ENCODE measurements at places on chromosomes 2 and 18. TPM values are rescaled to one million over a fixed set of nuclear protein-coding genes. Genes with fewer than 3 reads are reported as not detected.
A peak's percentile ranks its signal among the peaks of the same experiment; 100 is the strongest.

Gene ANKRD23
- 11.4 TPM for total RNA-seq

Gene CXCR2
- total RNA-seq, result 3.0 TPM

DNA sequence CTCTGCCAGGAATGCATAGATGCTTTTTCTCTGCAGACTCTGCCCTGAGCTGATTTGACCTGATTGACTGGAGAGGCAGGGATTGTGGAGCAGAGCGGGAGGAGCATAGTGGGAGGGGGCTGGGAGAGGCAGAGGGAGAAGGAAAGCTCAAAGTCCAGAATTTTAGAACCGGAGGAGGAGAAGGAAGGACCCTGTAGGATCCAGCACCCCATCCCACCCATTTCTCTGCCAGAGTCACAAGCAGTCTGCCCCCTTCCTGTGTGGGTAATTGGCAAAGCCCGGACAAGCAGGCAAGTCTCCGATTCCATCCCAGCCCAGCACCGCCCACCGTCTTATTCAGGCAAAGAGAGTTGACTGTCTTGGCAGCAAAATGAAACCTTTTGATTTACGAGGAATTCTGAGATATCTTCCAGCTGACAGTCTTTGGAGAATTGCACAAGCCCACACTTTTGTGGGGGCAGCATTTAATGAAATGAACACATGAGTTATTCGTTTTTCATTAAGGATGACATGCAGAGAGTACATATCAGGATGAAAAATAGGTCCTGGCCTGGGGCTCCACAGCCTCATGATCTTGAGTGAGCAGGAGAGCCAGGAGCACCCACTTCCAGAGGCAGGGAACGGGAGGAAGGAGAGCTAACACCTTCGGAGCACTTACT, 103.1 kb downstream of the MCFD2 start:
- peak; percentile 36 for DNase-seq

GRCh38 chr2:21231985-21232384, 108.2 kb downstream of the TDRD15 start:
- DNase-seq, result no peak

GRCh38 chr18:43622024-43622423, 344.7 kb upstream of the SYT4 start:
- DNase-seq, result no peak

DNA sequence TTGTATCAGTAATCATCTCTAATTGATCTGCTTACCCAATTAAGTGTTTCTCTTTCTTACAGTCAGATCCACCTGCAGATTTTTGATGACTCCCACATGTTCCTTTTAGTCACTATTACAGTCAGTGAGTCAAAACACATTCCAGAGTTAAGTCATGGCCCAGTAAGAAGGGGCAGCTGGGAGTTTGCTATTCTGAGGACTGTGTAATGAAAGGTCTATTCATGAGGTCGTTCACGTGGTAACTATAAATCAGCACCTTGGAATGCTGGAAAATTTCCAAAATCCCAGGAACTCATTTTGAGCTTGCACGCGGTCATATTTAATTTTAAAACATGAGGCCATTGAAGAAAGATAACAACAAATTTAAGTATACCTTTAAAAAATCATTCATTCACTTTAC, 252.5 kb downstream of the XIRP2 start:
- DNase-seq, result no peak

DNA sequence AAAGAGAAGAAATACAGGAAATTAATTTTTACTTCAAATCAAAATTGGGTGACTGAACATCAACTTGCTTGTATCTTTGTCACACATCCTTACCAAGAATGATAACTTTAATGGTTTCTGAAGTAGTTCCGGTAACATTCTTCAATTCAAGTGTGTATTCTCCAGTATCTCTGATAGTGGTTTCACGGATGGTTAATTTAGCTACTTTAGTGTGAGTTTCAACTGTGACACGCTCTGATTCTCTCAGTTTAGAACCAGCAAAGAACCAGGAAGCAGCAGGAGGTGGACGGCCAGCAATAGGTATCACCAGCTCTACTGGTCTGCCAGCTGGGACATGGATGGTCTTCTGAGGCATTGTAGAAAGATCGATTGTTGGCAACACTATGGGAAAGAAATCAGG, 62.3 kb downstream of the PLEKHA3 start:
- DNase-seq, result no peak

GRCh38 chr2:86037141-86037794, 68.4 kb downstream of the POLR1A start:
- no peak for DNase-seq

All from prostate gland (tissue), 2 donors.